Fibroblast of skin of scalp (primary cell): ENCODE measurements at places on chromosomes 2 and 18.

- DNase-seq, result no peak
Measured at GRCh38 chr2:24073816-24074215, 2.3 kb downstream of the SF3B6 start.

DNA sequence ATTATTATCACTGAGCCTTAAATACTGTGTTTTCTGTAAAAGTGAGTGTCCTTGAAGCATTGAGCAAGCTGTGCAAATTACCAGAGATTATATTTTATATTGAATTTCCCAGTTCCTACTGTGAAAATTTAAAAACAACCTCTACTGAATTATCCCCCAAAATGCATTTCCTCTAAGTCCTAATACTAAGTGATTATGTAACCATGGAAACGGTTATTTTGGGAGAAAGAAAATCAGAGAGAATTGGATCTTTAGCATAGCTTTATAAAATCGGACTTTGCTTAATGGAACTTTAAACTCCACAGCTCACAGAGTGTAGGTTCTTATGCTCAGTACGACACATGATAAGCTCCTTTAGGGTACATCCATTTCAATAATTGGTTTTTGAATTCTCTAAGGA lies 19.3 kb upstream of the CHMP1B start:
- DNase-seq, result no peak

DNA sequence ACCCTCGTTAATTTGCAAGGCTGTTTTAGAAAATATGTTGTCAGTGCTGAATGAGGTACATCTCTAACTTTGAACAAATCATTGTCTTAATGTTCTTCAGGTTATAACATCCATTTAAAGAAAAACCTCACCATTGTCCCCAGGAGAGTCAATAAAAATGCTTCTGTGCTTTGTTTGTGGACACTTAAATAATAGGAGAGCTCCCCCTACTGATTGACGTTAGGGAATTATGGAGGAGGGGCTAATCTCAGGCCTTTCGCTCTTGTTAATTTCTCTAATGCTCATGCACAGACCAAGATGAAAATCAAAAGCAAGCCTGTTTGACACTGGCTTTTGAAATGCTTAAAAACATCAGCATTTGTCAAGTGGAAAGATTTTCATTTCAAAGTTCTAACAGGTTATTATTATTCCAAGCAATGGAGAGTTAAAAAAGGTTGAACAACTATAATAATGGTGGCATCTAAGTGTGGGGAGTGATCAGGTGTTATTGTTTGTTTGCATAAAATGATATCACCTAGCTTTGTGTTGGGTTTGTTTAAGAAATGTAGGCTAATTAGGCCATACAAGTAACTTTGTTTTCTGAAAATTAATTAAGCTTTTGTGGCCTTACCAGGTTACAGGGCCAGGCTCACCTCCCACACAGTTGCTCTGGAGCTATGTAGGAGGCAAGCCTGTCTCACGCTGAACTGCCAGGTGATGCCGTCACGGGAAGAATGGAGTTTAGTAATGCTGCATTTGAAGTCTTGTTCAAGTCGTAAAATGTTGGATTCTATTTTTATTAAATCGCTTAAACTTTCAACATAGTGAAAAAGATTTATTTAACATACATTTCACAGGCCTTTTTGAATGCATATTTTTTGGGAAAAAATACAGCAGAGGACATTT lies 51.7 kb upstream of the SMIM21 start:
- peak; percentile 72 for DNase-seq

DNA sequence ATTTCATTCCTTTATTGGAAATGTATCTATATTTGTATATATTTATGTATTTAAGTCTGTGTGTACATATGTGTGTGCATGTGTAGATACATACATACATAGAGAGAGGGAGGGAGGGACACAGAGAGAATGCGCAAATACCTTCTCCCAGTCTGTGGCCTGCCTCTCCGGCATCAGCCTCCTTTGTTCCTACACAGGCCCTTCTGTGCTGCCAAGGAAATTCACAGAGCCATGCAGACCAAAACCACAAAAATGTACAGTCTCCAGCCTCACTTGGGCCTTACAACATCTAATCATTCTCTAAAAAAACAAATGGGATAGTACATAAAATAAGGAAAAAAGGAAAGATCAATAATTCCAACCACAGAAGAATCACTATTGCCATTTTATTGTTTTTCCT lies 8.8 kb upstream of the CRACDL start:
- DNase-seq, result peak; percentile 47

DNA sequence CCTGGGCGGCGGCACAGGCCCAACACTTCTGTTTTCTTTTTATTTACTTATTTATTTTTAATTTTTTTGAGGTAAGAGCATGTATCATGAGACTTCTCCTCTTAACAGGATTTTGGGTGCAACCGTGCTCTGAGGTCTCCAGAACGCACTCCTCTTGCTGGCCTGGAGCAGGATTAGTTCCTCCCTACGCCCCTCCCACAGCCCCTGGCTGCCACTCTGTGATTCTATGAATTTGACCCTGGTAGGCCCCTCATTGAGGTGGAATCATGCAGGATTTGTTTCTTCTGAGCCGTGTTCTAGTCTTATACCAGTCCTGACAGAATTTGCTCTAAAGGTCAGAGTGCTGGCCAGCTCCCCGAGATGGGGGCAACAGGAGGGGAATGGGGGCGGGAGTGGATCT lies 106.5 kb upstream of the HS6ST1 start:
- DNase-seq, result no peak

DNA sequence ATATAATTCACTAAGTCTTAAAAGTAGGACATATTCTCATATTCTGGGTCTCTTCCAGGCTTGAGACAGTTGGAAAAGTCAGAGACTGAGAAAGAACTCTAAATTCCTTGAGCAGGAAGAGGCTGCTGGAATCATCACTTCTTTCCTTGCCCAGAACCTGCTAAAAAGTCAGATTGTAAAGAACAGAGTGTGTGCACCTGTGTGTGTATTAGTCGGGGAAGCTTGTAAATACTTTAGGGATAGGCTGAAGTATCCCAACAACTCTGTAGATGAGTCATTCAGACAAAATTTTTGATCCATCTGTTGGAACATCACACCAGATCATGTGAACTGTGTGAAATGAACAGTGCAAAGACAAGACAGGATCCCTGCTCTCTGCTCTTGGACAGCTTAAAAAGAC lies 16.1 kb downstream of the GAREM1 start:
- no peak for DNase-seq

- DNase-seq, result no peak
Measured at GRCh38 chr2:126776255-126776654, 120.3 kb downstream of the GYPC start.

DNA sequence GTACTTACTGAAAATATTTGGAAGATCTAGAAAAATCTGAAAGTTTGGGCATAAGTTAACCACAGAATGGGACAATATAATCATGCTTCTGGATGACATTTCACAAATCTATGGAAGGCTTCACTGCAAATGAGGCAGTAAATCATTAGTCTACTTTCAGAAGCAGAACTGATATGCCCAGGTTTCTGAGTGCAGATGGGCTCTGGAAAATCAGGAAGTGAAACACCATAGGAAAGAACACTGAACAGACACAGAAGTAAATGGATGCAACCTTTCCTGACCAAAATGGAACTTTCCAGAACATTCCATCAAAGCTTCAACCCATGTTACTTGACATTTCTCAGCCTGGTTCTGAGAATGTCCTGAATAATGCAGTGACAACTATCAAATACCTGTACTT lies 55.1 kb downstream of the KCNG3 start:
- no peak for DNase-seq

- peak; percentile 31 for DNase-seq
Measured at GRCh38 chr2:25672494-25673299, 680 bp downstream of the DTNB start.
